ENCODE measurements at places on chromosomes 7 and 10.

DNA sequence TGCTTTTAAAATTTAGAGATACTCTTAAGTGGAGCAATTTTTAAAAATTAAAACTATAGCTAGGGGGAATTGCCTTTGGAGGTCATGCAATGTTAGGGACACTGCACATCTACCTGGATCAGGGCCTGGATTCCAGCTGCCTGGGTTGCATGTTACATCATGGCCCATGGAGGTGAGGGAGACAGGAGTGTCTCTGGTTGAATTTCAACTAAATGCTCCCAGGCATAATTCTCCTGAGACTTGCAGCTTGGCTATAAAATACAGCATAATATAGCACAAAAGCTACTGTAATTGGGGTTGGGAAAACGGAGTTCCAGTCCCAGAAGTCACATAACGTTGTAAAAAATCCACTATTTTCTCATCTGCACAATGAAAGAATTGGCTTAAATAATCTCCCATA, 782.5 kb downstream of the LRMDA start:
- no peak for DNase-seq

DNA sequence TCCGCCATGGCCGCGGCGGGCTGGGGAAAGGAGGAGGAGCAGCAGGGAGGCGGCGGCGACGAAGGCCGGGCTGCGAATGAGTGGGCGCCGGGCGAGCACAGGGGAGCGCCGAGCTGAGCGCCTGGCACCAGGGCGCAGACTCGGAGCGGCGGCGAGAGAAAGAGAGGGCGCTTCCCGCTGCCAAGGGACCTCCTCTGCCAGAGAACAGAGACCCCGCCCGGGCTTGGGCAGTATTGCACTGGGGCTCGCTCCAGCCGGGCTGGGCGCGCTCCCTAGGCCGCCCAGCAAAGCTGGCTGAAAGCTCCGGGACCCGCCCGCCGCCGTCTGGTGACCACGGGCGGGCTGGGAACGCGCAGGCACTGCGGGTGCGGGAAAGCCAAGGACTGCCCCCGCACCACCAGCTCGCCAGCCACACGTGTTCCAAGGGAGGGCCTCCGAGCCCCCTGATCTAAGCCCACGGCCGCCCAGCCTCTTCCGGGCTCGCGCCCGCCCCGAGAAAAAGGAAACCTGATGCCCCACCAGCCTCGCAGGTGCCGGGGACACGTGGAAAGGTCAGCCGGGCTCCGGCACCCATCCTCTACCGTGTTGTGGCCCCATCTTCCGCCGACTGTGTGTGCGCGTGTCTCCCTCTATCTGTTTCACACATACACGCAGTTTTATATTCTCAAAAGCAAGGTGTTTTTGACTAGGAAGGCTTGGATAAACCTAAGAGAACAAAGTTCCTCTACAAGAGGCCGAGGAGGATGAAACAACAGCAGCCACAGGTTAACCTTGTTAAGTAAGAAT, at the start of gene CCDC6:
Gene CCDC6 (minus strand): TSS at position 140 of the 786 bp plus-strand sequence. CDS start 132 bp downstream, at position 8.
- DNase-seq = peak; percentile 94

DNA sequence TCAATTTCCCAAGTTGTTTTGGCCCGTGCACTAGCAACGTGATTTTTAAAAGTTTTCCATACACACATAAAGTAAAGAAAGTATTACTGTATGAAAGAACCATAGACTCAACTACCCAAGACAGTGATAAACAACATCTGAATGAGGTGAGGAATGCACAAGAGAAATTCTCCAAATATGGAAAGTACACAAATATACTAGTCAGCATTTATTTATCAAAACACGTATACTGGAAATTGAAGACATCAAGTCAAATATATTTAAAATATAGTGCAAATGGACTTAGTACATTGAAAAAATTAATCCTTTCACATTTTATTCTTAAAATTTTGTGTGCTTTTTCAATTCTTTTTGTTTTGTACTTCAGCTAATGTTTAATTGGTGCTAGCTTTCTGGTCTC, 143.6 kb downstream of the ARL4A start:
- no peak for DNase-seq

- no peak for DNase-seq
Measured at GRCh38 chr7:19117870-19118608, 603 bp upstream of the TWIST1 start.
